ENCODE measurements at places on chromosomes 12 and 14.

- DNase-seq, result no peak
Observed at GRCh38 chr12:96578526-96579125, 89.2 kb downstream of the CFAP54 start.

- no peak for DNase-seq
Observed at GRCh38 chr12:12376646-12377448, 20.0 kb downstream of the BORCS5 start.

DNA sequence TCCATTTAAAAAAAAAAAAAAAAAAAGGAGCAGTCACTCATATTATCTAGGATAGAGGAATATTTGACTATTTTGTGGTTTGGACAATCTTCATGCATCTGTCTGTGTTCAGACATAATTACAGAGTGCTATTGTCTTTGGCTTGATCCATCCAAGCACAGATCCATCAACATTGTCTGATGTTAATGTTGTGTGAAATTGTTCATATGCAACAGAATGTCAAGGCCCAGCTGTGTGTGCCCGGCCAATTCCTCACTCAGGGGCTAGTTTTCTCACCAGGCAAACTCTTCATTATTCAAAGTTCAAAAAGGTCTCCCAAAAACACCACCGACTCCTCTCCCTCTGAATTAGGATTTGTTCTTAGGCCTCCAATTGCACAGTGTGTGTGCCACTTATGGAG, 324.9 kb upstream of the TMTC1 start:
- no peak for DNase-seq

DNA sequence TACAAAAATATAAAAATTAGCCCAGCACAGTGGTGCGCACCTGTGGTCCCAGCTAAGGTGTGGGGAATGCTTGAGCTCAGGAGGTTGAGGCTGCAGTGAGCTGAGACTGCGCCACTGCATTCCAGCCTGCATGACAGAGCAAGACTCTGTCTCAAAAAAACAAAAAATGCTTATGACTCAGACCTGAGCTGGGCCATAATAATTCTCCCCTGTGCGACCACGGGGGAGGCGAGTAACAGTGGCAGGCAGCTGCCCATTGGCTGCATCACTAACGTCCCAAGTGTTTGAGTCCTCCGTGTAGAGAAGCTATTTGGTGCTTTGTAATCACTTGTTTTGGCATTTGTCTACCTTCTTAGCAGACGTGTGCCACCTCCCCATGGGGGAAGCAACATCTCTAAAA, 24.9 kb downstream of the PSMC1 start:
- DNase-seq, result no peak

DNA sequence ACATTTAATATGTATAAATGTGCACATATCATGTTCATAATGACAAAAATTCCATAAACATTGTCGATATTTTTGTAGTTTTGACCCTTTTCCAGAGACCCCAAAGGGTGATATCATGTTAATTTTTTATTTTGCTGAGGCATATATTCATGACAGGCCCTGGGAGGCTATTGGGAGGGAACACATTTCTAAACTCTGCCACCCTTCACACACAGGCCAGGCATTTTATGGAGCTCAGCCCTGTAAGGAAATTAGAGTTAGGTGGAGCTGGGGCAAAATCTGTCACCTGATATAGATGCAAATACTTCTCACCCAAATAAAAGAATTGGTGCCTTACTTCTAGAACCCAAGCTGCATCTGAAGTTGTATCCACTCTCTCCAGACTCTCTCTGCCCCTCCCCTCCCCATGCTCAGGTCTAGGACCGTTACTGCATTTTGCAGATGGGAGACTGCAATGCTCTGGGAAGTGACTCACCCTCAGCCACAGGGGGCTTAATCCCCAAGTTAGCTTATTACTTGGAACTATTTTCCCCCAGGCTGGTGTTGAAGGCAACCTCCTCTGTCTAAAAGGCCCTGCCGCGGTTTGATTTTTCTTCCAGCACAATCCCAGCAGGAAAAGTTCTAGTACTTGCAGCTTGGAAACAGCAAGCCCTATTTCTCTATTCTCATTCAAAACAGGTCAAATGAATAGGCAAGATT, 238.9 kb downstream of the EMP1 start:
- DNase-seq, result no peak

- no peak for DNase-seq
Observed at GRCh38 chr14:61489932-61490331, 168.6 kb downstream of the PRKCH start.

DNA sequence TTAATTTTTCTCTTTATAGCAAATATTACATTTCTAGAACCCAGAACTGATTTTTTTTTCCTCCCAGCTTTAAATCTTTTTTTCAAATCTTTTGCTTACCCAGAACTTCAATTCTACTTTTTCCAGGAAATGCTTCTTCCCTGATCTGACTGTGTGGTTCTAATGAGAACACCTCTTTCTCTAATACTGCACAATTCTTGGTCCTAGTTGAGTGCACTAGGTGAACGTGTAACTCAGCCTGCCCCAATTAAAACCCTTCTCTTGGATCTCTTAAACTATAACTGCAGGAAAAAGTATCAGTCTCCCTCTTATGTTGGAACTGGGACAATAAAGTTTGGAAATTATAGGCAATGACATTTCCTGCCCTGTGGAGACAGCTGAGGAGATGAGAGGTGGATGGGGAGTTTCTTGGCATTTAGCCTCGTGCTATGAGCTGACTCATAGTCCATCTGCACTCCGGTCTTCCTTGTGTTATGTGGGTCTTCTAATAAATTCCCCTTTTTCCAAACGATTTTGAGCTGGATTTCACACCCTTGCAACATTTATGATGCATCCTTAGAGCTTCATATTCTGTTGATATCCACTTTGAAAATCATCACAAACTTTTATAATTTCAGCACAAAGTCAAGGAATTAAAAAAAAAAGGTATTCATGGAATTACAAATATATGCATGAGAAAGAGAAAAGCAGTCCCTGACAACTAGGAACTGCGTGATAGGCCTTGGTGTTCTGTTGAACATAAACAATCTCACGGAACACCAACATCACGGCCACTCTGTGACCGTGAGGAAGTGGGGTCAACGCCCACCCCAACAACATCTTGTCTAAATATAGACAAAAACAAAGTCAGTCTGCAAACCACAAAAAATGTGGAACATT, 52.4 kb downstream of the BRMS1L start:
- no peak for DNase-seq

DNA sequence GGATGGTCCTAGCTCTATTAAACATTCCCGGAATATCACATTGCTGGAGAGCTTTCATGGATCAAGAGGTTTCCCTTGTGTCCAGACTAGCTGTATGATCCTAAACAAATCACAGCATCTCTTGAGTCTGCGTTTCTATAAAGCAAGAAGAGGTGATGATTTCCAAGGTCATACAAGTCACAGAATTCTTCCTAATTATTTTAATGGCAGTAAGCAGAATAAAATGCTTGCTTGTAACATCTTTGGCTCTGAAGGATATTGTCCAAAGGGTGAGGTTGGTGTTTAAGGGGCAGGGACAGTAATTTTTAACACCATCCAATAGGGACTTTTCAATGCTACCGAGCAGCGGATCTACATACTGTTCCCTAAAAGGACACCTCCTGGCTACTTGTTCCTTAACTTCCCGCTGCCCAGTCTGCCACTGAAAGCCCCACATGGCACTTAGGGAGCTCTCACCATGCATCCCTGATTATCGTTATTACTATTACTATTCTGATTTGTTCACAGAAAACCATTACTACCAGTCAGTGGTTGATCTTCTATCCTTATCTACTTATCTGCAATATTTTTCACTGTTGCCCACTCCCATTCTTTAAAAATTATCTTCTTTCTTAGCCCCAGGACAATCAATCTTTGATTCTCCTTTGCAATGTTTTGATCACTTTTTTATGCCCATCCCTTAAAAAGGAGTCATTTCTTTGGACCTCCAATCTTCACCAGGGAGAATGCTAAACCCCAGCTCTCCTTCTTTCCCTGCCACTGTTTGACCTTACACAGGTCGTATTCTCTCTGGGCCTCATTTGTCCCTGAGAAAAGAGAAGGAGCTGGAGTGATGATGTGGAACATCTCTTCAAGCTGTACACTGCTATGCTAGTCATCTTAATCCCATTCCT, 4.0 kb upstream of the PCED1B start:
- DNase-seq, result no peak

- no peak for DNase-seq
Observed at GRCh38 chr14:77158175-77158881, 16.7 kb upstream of the ZDHHC22 start.

GRCh38 chr12:56338308-56339157, at the start of gene IL23A:
Gene IL23A (plus strand): TSS chr12:56338884. CDS start chr12:56339045, 161 bp downstream.
- no peak for DNase-seq

DNA sequence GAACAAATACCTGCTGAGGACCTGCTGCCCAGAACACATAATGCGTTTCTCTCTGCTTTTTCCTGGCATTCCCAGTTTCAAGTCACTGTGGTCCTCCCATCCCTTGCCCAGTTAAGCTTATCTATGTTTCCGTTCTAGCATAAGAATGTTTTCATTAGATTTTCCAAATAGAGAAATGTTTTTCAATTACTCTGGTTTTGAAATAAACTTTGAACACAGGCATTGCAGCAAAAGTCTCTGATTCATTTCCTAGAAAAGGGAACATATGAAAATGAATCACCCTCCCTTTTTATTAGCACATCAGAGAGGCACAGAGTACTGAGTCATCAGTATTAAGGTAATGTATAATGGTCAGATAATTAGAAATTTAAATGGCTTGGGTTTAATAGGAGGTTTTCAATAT, 201.1 kb upstream of the TMEM260 start:
- DNase-seq, result no peak

GRCh38 chr12:96402061-96402460, 1.8 kb upstream of the CDK17 start:
- DNase-seq, result no peak

DNA sequence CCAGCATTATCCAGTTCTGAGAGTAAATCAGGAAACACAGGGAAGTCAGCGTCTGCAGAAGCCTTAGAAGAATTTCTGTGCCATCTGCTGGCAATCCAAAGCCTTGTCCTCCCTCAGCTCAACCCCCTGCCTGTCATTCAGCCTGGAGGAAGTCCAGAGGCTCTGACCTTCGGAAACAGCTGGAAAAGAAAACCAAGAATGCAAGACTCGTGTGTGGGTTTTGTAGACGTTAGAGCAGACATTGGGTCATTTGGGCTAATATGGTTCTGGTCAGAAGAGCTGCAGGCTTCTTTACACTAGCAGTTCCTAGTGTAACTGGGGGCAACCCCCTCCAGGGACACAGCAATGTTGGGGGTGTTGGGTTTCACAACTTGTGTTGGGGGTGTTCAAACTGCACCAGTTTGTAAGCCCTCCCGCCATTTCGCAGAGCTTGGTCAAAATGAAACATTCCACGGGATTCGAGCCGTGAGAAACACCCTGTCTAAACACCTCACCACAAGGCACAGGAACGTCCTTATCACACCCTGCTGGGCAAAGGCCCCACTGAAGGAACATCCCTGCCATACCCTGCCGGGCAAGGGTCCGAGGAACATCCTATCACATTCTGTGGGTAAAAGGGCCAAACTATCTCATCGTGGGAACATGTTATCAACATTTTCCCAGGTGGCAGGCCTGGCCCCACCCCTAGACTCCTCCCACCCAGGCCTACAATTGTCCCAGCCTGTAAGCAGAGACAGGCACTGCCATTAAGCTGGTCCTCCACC, 21.0 kb upstream of the SERPINA4 start:
- DNase-seq, result peak; percentile 73

- DNase-seq, result no peak
Observed at GRCh38 chr12:87336814-87337336, 692.3 kb downstream of the C12orf50 start.

DNA sequence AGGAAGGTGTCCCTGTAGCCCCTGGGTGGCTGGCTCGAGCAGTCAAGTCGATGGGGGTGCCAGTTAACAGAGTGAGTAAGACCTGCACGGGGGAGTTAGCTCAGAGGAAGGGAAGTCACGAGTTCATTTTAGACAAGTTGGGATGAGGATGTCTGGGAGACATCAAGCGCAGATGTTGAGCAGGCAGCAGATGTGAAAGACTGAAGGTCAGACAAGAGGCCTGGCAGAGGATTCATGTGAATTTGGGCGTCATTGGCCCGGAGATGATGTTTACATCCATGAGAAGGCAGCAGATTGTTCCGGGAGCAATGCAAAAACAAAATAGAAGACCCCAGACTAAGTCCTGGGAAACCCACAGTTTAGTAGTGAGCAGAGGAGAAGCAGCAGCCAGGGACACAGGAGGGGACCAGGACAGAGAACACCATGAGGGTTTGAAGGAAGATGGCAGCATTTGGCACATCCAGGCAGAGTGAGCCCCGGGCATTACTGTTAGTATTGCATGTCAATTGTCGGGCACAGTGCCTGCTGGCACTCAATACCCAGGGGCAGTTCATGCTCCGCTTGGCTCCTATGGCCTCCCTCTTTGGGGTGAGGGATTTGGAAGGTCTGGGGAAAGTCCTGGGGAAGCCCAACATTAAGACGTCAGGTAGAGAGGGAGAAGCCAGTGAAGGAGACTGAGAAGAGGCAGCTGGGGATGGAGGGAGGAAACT, 15.1 kb downstream of the LTBP2 start:
- DNase-seq, result no peak

DNA sequence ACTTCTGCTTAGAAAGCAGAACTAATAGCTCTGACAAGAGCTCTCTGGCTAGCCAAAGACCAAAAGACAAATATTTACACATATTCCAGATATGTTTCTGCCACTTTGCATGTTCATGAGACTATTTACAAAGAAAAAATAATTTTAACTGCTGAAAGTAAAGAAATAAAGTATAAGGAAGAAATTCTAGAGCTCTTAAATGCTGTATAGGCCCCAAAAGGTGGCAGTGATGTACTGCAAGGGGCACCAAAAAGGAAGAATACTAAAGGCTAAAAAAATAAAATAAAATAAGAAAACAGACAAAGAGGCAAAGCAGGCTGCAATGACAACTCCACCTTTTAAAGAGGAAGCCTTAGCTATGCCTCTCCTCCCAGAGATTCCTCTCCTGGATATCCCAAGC, 23.0 kb downstream of the KLRK1 start:
- no peak for DNase-seq

DNA sequence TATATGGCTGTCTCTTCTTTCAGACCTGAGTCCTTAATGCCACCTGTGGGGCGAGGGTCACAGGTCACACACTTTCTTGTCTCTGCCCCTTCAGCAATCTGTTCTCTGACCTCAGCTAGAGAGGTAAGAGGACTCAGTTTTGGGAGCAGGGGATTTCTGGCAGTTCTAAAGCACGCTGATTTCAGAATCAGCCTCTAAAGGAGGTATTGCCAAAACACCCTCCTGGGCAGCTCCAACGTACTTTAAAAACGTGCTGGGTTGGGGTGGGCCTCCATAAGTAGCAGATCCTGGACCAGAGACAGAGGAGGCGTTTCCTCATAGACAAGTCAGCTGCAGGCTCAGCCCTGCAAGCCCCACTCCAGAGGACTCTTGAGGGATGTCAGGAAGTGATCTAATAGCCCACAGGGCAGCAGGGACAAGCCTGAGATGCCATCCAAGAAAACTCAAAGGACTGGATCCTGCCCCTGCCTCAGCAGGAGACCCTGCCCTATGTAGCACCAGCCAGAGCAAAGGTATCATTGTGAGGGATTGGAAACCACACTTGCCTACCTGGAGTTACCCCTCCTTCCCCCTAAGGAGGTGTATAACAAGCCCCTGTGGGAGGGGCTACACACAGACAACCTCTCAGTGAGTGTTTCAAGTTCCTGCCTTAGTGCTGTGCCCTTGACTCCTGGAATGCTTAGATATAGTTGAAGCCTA, 8.5 kb downstream of the CTDSP2 start:
- no peak for DNase-seq

GRCh38 chr12:131355361-131356245, 355.3 kb upstream of the SFSWAP start:
- no peak for DNase-seq

- no peak for DNase-seq
Observed at GRCh38 chr12:130872179-130873096, 572 bp downstream of the RAN start.

Measured in osteocyte (in vitro differentiated cells).